ENCODE measurements at places on chromosomes 16 and 17. TPM values are rescaled to one million over a fixed set of nuclear protein-coding genes. Genes with fewer than 3 reads are reported as not detected.
A peak's percentile ranks its signal among the peaks of the same experiment; 100 is the strongest.

The DPEP3 gene
- 0.14 TPM for total RNA-seq

DNA sequence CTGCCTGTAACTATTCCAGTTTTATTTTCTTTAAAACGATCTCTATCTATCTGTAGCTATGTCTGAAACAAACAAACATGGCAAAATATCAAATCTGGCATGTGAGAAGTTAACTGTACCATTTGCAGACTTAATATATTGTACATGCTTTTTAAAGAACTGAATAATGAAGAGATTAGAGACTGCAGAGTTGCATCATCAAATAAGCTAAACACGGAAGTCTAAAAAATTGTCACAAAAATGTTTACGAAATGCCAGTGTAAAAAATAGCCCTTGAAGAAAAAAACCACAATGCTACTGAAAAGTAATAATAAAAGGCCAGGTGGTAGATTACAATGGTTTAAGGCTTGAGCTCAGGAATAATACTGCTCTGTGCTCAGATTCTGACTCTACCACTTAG lies 43.1 kb downstream of the HS3ST3A1 start:
- no peak for DNase-seq

The KRT25 gene
- 0.19 TPM for total RNA-seq

DNA sequence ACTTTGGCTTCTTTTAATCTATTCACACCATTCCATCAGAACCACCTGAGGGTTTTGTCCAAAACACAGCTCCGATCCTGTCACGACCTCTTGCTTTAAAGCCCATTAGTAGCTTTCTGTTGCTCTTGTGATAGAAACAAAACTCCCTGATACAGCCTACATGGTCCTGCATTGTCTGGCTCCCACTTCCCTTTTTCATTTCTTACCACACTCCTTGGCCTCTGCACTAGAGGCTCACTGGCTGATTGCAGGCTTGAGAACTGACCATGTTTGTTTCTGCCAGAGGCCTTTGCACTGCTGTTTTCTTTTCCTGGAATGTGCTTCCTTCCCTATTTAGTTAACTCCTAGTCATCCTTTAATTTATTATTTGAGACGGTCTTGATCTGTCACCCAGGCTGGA lies 23.7 kb downstream of the IST1 start:
- no peak for DNase-seq

DNA sequence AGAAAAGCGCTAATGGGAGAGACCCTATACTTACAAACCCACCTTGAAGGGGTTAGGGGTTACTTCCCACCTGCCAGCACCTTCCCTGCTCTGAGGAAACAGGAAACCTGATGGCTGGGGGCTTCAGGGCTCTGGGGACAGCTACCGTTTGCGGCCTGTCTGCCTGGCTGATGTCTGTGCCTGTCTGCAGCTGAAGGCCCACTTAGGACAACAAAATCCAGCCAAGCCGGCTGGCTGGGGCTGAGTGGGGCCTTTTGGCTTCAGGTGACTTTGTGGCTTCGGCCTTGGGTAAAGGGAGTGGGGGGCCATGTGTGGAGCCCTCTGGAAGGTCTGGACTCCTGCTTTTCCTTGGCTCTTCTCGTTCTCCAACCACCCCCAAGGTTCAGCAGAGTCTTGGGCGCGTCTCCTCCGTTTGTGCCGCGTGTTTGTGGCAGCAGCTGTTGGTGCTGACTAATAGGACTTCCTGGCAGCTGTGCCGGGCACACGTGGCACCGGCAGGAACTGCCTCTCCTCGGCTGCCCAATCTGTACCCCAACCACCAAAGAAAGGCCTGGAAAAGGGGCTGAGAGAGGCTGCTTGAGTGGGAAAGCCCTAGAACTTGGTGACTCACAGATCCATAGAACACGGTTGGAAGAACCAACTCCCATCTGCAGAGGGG lies 186.7 kb downstream of the MSI2 start:
- DNase-seq, result no peak

- DNase-seq, result no peak
These were observed 2.1 kb upstream of the CEP295NL start for GRCh38 chr17:78905116-78905515.

The CCL11 gene
- 0.33 TPM for total RNA-seq

The GPR139 gene
- not detected for total RNA-seq

The MED13 gene
- 32.0 TPM for total RNA-seq

The SHISA6 gene
- total RNA-seq, result 0.09 TPM

DNA sequence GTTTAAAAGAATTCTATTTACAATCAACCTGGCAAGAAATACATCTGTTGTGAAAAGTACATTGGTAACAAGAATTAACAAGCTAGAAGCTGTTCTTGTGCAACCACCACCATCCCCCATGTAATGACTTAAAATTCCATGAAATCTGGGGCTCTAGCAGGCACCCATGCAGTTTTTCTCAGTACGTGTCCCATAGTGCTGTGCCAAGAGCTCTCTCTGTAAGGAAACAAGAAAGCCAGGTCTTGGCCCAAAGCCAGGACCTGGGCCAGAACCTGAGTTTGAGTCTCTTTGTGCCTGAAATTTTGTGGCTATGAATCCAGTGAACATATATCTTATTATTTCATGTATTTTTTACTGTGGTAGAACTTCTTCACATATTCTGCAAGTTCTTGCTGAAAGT lies 46.6 kb downstream of the NUP93 start:
- no peak for DNase-seq

The ZFPM1 gene
- 1.6 TPM for total RNA-seq

GRCh38 chr17:50938821-50939541 lies 72.8 kb upstream of the TOB1 start:
- no peak for DNase-seq

DNA sequence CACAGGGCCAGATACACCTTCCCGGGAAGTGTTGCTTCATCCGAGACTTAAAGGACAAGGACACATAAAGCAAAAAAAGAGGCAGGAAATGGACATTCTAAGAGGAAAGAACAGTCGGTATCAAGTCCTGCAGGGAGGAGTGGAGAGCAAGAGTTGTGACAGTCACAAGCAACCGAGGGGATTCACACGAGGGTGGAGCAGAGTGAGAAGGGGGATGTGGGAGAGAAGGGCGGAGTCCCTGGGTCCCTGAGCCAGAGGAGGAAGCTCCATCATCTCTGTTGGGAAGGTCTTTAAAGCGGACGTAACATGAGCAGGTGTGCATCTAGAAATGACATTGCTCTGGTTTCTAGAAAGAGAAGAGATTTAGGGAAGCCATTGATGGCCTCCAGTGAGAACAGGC lies 47.1 kb downstream of the AIPL1 start:
- DNase-seq, result no peak

GRCh38 chr17:33520426-33521330 lies 227.6 kb upstream of the ASIC2 start:
- peak; percentile 38 for DNase-seq

DNA sequence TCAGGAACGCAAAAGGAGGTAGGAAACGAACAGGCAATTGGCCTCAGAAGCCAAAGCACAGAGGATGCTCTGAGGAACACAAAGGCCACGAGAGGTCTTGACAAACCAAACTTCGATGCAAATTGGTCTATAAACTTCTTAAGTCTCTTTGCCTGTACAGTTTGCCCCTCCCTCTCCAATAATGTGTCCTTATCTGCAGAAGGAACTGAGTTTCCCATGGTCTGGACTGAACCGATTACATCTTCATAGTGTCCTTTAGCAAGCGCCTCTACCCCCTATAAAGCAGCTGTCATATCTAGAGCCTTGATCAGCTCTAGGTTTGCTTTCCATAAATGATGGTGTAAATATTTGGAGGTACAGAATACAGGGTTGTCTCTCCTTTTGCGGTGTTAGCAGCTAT lies 3.1 kb upstream of the CDRT4 start:
- no peak for DNase-seq

GRCh38 chr17:726271-726919 lies 6.0 kb upstream of the TLCD3A start:
- DNase-seq, result no peak

The MEOX1 gene
- 9.0 TPM for total RNA-seq

- DNase-seq, result no peak
These were observed 525.7 kb downstream of the CDH11 start for GRCh38 chr16:64596196-64596595.

DNA sequence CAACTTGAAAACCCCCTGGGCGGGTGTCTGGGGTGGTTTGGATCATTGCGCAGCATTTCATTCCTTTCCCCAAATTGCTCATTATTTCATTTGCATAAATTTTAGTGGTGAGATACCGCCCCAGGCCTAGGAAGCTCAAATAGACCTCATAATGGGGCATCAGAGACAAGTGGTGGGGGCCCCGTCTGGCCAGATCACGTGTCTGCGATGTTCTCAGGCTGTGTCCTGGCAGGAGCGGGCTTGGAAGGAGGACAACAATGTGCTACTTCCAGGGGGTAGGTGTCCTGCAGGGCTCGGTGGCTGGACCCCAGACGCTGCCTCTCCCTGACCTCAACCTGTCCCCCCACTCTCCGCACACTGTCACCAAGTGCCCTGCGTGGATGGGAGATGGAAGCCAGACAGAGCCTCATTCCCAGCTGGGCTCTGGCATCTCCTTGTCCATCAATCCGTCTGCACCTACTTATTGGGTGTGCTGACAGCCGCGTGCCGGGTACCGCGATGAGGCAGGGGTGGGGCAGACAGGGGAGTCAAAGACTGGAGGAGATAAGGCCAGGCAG lies 116.9 kb downstream of the NTN1 start:
- DNase-seq, result no peak

The ABCC1 gene
- 11.6 TPM for total RNA-seq

DNA sequence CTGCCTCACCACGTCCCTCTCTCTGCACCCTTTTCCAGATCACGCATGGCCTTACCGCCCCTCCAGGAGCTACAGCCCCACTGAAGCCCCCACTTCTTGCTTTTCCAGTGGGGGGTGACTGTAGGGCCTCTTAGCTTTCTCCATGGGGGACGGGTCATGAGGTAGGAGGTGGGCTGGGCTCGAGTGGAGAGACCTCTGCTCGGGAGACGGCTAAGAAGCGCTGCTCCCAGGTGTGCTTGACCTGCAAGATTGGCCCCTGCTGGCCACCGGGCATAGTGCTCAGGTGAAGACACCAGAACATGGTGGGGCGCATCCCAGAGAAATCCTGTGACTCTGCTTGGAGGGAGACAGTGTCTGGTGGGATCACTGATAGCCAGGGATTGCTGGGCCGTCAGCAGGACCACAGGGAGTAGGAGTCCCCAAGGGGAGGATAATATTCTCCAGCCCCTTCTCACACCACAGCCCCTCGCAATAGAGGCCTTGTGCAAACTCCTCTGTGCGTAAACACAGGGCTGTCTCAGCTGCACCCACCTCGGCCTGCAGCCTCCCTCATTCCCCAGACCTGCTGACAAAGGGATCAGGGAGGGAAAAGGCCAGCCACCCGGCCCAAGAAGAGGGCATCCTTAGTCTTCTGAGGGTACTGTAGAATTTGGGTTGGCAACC lies 8.9 kb upstream of the GALK1 start:
- DNase-seq, result no peak

- peak; percentile 8 for DNase-seq
These were observed 65.3 kb downstream of the METRNL start for GRCh38 chr17:83144421-83145357.

Measured in thymus (tissue), 14 donors.